Naive B cell (primary cell): ENCODE measurements at places on chromosomes 4 and X.
A peak's percentile ranks its signal among the peaks of the same experiment; 100 is the strongest.

DNA sequence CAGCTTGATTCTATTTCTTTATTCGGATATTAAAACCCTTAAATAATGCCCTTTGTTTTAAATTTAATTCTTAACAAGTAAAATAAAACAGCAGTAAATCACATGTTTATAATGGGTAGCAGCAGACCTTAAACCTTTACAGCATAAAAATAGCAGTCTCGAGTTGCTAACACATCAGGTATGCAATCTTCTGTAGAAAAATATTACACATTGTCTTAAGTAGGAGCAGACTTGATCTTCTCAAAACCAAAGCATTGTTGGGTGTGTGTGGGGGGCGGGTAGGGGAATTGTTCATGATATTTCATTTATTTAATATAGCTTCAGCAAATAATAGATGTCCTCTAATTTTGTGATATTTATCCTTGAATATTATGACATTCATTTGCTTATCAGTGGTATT lies 331.4 kb downstream of the PCDH7 start:
- H3K27me3 ChIP-seq, result no peaks in the 10 kb centered on the region
- no peaks in the 10 kb centered on the region for H3K4me1 ChIP-seq
- DNase-seq, result no peak
- no peaks in the 10 kb centered on the region for H3K36me3 ChIP-seq
- no peak overlapping the region for H3K27ac ChIP-seq

DNA sequence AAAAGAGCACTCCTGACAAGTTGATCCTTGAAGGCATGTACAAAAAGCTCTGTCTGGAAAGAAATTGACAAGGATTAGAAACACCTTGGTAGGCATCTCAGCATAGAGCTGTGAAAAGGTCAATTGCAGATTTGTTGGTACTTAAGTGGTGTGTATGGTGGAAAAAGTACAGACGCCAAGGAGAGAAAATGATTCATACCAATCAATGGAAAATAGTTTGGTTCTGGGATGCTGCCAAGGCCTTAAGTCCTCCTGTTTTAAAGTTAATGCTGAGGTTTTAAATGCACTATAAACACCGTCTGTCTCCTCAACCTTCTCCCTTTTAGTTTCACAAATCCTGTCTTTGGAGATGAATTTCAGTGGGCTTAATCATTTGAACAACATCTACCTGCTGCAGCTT lies 524.1 kb downstream of the IL15 start:
- H3K4me1 ChIP-seq, result no peaks in the 10 kb centered on the region
- no peaks in the 10 kb centered on the region for H3K27me3 ChIP-seq
- DNase-seq, result no peak
- no peaks in the 10 kb centered on the region for H3K36me3 ChIP-seq
- H3K27ac ChIP-seq, result no peak overlapping the region

DNA sequence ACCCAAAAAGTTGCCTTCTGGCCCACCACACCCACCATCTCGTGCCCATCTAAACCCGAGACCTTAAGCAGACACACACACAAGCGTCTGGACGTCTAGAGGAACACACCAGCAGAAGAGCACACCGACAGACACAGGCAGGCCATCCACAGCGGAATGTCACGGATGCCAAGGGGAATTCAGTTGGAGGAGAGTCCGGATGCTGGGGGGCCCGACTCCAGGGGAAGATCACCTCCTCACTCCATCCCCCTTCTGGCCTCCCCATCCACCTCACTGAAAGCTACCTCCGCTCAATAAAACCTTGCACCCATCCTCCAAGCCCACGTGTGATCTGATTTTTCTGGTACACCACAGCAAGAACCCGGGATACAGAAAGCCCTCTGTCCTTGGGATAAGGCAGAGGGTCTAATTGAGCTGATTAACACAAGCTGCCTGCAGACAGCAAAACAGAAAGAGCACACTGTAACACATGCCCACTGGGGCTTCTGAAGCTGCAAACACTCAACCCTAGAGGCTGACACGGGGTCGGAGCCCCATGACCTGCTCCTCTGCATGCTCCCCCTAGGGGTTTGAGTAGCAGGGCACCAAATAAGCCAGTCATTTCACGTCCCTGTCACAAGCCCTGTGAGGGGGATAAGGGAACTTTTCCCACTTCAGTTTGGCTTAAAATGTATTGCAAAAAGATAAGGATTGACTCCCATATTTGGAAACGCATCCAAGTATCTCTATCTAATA lies 339.6 kb upstream of the PCDH10 start:
- no peaks in the 10 kb centered on the region for H3K36me3 ChIP-seq
- H3K27ac ChIP-seq, result no peak overlapping the region
- no peaks in the 10 kb centered on the region for H3K4me1 ChIP-seq

GRCh38 chrX:17214962-17215361 lies 160.0 kb upstream of the NHS start:
- no peaks in the 10 kb centered on the region for H3K36me3 ChIP-seq
- H3K4me3 ChIP-seq, result no peak overlapping the region
- no peak for DNase-seq
- no peak overlapping the region for H3K27ac ChIP-seq
- H3K4me1 ChIP-seq, result no peaks in the 10 kb centered on the region

- H3K4me1 ChIP-seq, result no peaks in the 10 kb centered on the region
- H3K27me3 ChIP-seq, result peaks cover 25% of the 10 kb centered on the region
- no peak for DNase-seq
- H3K27ac ChIP-seq, result no peak overlapping the region
- no peaks in the 10 kb centered on the region for H3K36me3 ChIP-seq
Measured at GRCh38 chr4:7655511-7656243, 220.9 kb upstream of the PSAPL1 start.

DNA sequence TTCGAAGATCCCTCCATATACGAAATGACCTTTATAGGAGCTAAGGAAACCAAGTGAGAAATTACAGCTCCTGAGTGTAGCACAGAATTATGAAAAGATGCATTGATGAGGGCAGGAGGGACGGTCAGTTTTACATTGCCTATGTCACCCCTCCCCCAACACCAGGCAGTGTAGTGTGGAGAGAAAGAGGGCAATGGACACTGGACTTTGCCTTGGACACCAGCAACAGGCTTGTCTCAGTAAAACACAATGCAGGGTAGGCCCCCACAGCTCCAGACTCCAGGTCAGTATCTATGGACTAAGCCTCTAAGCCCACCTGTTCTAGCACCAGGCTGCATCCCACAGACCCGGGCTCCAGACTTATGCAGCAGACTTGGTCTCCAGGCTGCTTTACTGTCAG lies 16.5 kb downstream of the APOOL start:
- peaks cover 9% of the 10 kb centered on the region for H3K4me1 ChIP-seq
- DNase-seq, result no peak
- H3K27ac ChIP-seq, result no peak overlapping the region
- no peak overlapping the region for H3K4me3 ChIP-seq

DNA sequence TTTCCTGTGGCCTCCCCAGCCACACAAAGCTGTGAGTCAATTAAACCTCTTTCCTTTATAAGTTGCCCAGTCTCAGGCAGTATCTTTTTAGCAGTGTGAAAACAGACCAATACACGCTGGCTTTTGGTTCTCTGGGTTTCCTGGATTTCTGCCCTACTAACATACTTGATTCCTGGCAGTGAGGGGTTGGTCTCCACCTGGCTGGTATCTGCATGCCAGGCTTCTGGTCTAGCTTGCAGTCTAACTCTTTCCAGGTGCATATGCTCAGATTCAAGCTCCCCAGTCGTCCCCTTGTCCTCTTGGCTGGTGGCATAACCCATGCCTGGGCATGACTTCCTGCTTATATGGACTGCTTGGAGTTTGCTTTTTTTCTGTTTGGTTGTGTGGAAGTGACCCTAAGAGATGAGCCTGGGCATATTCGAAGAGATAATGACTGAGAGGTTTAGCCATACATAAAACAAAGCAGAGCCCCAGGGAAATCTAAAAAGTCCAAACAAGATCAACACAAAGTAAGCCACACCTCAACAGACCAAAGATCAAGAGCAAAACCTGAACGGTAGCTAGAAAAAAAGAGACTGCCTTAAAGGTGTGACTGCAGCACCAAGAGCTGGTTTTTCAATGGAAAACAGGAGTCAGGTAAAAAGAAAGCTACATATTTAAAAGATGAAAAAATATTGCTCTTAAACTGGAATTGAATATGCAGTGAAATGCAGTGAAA lies 102.1 kb upstream of the STS start:
- H3K27me3 ChIP-seq, result no peaks in the 10 kb centered on the region
- peaks cover 31% of the 10 kb centered on the region for H3K4me1 ChIP-seq
- no peak for DNase-seq
- no peak overlapping the region for H3K4me3 ChIP-seq
- H3K36me3 ChIP-seq, result peaks cover 48% of the 10 kb centered on the region
- H3K27ac ChIP-seq, result peak overlapping the region; percentile 64
